ENCODE measurements at places on chromosomes 1 and 21. TPM values are rescaled to one million over a fixed set of nuclear protein-coding genes. Genes with fewer than 3 reads are reported as not detected.

DNA sequence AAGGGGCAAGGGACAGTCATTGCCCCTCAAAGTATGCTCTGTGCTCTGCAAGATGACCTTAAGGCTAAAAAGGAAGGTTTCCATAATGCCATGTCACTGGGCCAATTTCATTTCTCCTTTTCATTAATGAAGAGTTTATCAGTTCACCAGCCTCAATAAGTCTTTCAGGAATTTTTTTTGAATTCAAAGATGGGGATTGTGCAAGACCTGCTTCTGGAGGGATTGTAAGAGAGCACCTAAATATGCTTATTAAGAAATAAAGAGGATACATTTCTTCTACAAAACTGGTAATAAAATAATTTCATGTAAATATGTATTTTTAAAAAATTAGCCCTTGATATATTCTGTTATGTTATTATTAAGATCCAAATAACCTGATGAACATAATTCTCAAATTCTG, 86.8 kb upstream of the RGS4 start:
- H3K36me3 ChIP-seq: no peaks in the 10 kb centered on the region
- peaks cover 2% of the 10 kb centered on the region for H3K4me1 ChIP-seq
- H3K27me3 ChIP-seq: no peaks in the 10 kb centered on the region
- H3K27ac ChIP-seq: no peak overlapping the region
- no peak overlapping the region for H3K4me3 ChIP-seq
- DNase-seq: no peak

- no peaks in the 10 kb centered on the region for H3K27me3 ChIP-seq
- no peak overlapping the region for H3K27ac ChIP-seq
- H3K36me3 ChIP-seq: no peaks in the 10 kb centered on the region
- no peak overlapping the region for H3K4me3 ChIP-seq
- no peak for DNase-seq
These were observed 6.7 kb downstream of the ERG start for GRCh38 chr21:38491536-38491935.

LINGO4 gene
- not detected for total RNA-seq

PRR9 gene
- not detected for total RNA-seq

INSRR gene
- not detected for total RNA-seq

NMNAT2 gene
- total RNA-seq: 11.5 TPM

JAM2 gene
- total RNA-seq: 2.6 TPM

CFHR3 gene
- 1.4 TPM for total RNA-seq

TMEM39B gene
- total RNA-seq: 25.0 TPM

CENPF gene
- 113 TPM for total RNA-seq

DISC1 gene
- total RNA-seq: 2.1 TPM

GRCh38 chr1:172874950-172875349, 175.8 kb downstream of the TNFSF18 start:
- H3K27me3 ChIP-seq: no peaks in the 10 kb centered on the region
- H3K4me3 ChIP-seq: no peak overlapping the region
- DNase-seq: no peak
- no peaks in the 10 kb centered on the region for H3K4me1 ChIP-seq
- H3K36me3 ChIP-seq: no peaks in the 10 kb centered on the region

GRCh38 chr1:19430121-19431068, 54.9 kb downstream of the CAPZB start:
- no peak overlapping the region for H3K27ac ChIP-seq
- H3K4me1 ChIP-seq: no peaks in the 10 kb centered on the region
- no peaks in the 10 kb centered on the region for H3K36me3 ChIP-seq
- no peak overlapping the region for H3K4me3 ChIP-seq
- no peak for DNase-seq

NECAP2 gene
- 33.2 TPM for total RNA-seq

DNA sequence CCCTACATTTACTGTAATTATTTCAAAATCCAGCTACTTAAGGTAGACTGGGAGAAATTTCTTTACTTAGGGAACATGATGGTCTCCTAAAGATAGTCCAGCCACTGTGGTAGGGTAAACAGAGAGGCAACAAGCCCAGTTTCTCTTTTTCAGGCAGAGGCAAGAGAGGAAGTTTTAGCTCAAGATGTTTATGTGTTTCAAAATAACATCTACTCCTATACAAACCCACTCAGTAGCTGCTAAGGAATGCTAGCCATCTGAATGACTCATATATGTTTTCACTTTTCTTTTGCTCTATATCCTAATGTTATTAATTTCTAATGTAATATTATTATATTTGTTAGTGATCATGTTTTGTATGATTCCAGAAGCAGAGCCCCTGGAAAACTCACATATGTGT, 856.6 kb downstream of the PLA2G4A start:
- H3K36me3 ChIP-seq: no peaks in the 10 kb centered on the region
- H3K27ac ChIP-seq: no peak overlapping the region
- H3K27me3 ChIP-seq: no peaks in the 10 kb centered on the region
- H3K4me1 ChIP-seq: no peaks in the 10 kb centered on the region
- no peak overlapping the region for H3K4me3 ChIP-seq

GRCh38 chr1:22461678-22462527, 10.3 kb downstream of the ZBTB40 start:
- H3K36me3 ChIP-seq: no peaks in the 10 kb centered on the region
- no peak for DNase-seq
- no peaks in the 10 kb centered on the region for H3K27me3 ChIP-seq
- H3K27ac ChIP-seq: no peak overlapping the region
- H3K4me1 ChIP-seq: no peaks in the 10 kb centered on the region

DNA sequence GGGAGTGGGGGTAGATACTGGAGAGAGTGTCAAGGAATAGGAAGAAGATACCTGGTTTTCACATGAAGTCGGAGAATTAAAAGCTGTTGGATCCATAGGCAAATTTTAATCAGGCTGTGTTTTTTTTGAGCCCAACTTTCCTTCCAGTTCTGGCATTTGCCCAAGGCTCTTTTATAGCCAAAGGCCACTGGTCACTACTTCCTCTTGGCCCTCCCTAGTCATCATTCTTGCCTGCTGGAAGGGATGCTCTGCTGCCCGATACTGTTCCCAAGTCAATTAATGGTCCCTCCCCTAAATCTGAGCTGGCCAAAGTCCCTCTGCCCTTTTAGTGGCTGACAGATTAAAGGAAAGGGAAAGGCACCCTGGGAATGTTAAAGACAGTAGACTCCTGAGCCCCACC, 102.8 kb upstream of the ZNF648 start:
- no peak overlapping the region for H3K4me3 ChIP-seq
- no peak overlapping the region for H3K27ac ChIP-seq
- no peaks in the 10 kb centered on the region for H3K36me3 ChIP-seq
- H3K27me3 ChIP-seq: no peaks in the 10 kb centered on the region
- peaks cover 4% of the 10 kb centered on the region for H3K4me1 ChIP-seq

OR10Z1 gene
- total RNA-seq: not detected

- no peak for DNase-seq
- H3K27ac ChIP-seq: no peak overlapping the region
- H3K4me3 ChIP-seq: no peak overlapping the region
- peaks cover 7% of the 10 kb centered on the region for H3K36me3 ChIP-seq
- H3K4me1 ChIP-seq: peaks cover 8% of the 10 kb centered on the region
These were observed 65.6 kb downstream of the ST3GAL3 start for GRCh38 chr1:43772978-43773377.

FAM151A gene
- not detected for total RNA-seq

DNA sequence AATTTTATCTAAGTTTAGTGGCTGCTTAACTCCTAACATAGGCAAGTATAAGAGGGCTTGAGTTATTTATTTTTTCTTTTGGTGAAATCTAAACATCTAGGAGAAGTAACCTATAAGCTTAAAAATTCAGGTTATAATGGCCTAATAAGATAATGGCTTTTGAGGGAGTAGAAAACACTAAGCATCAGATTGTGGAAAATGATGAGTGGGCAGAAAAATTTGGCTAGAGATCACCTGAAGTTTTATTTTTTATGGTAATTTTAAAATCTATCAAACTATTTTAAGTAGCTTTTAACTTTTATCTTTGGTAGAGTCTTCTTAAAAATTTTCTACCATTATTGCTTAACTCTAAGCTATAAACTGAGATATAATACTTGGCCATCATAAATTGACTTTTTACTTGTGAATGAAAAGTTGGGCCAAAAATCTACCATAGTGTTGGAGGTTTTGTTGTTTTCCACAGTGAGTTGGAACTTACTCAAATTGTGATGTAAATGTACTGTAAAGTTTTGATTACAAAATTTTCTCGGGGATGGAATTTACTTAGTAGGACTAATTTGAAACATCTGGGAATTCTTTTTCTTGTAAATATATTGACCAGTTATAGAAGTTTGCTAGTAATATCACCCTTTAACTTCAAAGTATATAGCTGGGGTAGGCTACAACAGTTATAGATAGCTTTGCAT, 63.9 kb downstream of the USP25 start:
- no peak for DNase-seq
- H3K36me3 ChIP-seq: no peaks in the 10 kb centered on the region
- H3K4me3 ChIP-seq: no peak overlapping the region
- H3K4me1 ChIP-seq: no peaks in the 10 kb centered on the region
- no peak overlapping the region for H3K27ac ChIP-seq

GRCh38 chr1:61081686-61082310, 563 bp upstream of the NFIA start:
- peak overlapping the region; percentile 80 for H3K4me3 ChIP-seq
- DNase-seq: peak; percentile 68
- peaks cover 36% of the 10 kb centered on the region for H3K27me3 ChIP-seq
- H3K4me1 ChIP-seq: peaks cover 12% of the 10 kb centered on the region
- no peaks in the 10 kb centered on the region for H3K36me3 ChIP-seq

NEK2 gene
- 17.6 TPM for total RNA-seq

GRCh38 chr1:190353538-190354101, 124.0 kb downstream of the BRINP3 start:
- H3K4me3 ChIP-seq: no peak overlapping the region
- DNase-seq: no peak
- H3K27me3 ChIP-seq: no peaks in the 10 kb centered on the region
- no peaks in the 10 kb centered on the region for H3K4me1 ChIP-seq

- no peak for DNase-seq
- H3K4me3 ChIP-seq: no peak overlapping the region
- no peak overlapping the region for H3K27ac ChIP-seq
- peaks cover 12% of the 10 kb centered on the region for H3K4me1 ChIP-seq
- peaks cover 17% of the 10 kb centered on the region for H3K36me3 ChIP-seq
These were observed 470.0 kb upstream of the VAMP3 start for GRCh38 chr1:7300893-7301663.

DNA sequence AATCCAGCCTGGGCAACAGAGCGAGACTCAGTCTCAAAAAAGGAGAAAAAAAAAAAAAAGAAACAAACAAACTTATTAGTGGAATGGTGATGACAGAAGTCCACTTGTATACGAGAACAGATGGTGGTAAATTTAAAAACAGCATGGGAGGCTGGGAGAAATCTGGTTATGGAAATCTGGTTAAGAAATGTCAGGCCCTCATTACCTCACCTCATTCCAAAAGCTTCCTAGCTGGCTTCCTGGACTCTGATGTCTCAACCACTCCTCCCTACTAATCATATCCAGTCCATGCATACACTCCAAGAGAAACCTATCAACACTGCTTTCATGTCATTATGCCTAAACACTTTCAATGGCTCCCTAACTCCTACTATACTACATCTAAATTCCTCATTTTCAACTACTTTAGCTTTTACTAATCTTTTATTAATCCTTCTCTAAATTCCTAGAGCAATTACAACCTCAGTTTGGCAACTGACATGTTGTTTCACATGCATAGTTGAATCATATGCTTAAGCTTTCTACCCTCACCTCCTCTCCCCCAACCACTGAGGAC, 52.9 kb downstream of the FOXJ3 start:
- H3K27ac ChIP-seq: no peak overlapping the region
- DNase-seq: no peak
- H3K4me3 ChIP-seq: no peak overlapping the region

DNA sequence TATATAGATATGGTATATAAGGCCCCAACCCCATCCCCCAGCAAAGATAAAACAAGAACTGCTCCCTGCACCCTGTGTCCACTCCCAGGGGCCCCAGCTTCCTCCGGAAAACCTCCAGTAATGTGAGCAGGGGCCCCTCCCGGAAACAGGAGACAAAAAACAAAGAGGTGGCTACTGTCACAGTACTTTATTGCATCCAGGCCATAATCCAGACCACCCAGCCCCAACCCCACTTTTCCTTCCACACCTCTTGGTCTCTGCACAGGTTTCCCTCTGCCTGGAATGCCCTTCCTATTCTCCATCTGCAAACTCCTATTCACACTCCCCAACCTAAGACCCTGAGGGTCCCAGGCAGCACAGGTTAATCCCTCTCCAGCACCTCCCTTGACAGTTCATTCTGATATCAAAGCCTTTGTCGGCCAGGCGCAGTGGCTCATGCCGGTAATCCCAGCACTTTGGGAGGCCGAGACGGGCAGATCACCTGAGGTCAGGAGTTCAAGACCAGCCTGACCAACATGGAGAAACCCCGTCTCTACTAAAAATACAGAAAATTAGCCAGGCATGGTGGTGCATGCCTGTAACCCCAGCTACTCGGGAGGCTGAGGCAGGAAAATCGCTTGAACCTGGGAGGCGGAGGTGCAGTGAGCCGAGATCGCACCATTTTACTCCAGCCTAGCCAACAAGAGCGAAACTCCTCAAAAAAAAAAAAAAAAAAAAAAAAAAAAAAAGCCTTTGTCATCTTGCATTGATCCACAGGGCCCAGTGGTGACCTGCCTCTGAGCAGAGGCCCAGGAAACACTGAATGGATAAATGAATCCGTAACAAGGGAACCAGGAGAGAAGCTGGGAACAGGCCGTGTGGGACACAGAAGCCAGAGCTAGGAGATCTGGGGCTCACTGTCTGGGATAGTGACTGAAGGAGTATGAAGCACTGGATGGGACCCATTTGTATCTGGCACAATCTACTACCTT, 2.3 kb upstream of the AUNIP start:
- H3K4me3 ChIP-seq: no peak overlapping the region
- no peaks in the 10 kb centered on the region for H3K27me3 ChIP-seq
- peaks cover 12% of the 10 kb centered on the region for H3K36me3 ChIP-seq
- no peak for DNase-seq
- H3K4me1 ChIP-seq: peaks cover 3% of the 10 kb centered on the region
- H3K27ac ChIP-seq: no peak overlapping the region

DNA sequence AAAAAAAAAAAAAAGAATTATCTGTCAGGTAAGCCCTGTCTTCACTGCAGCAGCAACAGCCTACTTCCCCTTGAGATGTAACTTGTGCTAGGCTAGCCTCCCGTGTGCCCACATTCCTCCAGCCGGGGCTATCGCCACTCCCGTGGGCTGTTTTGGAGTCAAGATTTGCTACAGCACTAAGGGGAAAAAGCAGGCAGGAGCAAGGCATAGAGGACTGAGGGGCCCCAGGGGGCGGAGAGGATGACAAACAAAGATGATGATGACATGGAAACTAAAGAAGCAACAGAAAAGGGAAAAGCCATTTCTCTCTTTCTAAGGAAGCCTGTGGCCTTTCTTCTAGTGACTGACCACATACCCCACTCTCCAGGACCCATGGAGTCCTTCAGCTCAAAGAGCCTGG, 1.9 kb downstream of the TNFAIP8L2 start:
- no peak overlapping the region for H3K4me3 ChIP-seq
- no peak overlapping the region for H3K27ac ChIP-seq
- H3K27me3 ChIP-seq: no peaks in the 10 kb centered on the region
- DNase-seq: no peak
- peaks cover 29% of the 10 kb centered on the region for H3K36me3 ChIP-seq

DNA sequence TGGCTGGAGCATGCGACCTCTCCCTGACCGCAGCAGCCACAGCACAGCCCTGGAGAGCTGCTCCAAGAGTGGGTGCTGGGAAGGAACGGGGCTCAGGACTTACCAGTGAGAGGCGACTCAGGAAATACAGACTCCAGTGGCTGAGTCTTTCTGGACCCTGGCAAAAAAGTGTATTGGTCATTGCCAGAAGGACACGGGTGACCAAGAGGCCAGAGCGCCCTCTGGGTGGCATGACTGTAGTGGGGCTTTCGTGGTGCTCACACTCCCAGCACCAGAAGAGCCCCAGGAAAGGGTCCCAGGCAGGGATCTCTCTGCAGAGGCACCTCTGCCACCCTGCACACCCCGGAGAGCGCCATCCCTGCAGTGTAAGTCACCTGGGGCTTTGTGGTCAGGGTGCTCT, 8.9 kb upstream of the PRDM16 start:
- H3K4me3 ChIP-seq: no peak overlapping the region
- H3K27ac ChIP-seq: no peak overlapping the region
- H3K4me1 ChIP-seq: no peaks in the 10 kb centered on the region

REN gene
- not detected for total RNA-seq

Data from H9 (cell line).